ENCODE measurements at places on chromosomes 16 and 17.

GRCh38 chr17:78376161-78376560 is 2.3 kb upstream of the PGS1 start:
- no peak for DNase-seq

DNA sequence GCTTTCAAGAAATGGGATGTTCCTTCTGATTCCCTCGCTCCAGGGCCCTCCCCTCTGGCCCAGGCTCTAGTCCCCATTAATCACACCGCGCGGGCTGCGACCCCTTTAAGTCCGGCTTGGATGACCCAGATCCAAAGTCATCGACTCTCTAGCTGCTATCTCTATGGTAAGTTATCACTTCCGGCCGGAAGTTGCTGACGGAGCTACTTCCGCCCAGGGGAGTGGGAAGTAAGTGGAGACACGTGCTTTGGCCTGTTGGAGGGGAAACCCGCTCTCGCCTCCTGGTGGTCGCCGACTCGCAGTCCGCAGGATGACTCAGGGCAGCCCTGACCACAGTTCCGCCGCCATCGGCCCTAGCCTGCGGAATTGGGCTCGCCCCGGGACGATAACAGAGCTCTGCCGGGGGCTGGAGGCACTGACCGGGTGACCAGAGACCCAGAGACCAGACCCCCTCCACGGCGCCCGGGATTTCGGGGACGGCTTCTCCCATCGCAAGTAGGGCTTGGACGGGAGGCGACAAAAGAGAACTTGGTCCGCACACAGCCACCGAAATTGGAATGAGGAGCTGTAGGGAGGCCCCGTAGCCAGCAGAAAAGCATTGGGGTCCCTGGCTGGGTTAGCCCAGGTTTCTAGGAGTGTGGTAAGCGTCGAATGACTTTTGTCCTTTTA is 52.2 kb upstream of the SEC14L1 start:
- peak; percentile 83 for DNase-seq

DNA sequence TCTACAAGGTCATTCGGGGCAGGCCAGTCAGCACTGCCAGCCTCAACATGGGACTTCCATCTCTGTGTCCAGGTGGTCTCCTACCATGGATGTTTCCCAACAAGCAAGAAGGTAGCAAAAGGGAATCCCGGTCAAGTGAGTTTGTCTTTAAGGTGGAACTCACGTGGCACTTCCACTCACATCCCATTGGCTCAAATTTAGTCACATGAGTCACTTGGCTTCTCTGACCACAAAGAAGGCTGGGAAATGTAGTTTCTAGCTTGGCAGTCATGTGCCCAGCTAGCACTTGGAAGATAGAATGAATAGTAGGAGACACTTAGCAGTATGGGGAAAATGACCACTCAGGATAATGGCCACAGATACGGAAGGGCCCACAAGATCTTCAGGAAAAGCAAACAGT is 106.6 kb downstream of the AIPL1 start:
- DNase-seq, result no peak

- no peak for DNase-seq
Measured at GRCh38 chr17:19023209-19023999, 18.8 kb upstream of the FAM83G start.

GRCh38 chr17:21210411-21211076 is 3.4 kb downstream of the TMEM11 start:
- DNase-seq, result no peak

GRCh38 chr17:58643147-58643546 is 48.7 kb downstream of the TEX14 start:
- no peak for DNase-seq

DNA sequence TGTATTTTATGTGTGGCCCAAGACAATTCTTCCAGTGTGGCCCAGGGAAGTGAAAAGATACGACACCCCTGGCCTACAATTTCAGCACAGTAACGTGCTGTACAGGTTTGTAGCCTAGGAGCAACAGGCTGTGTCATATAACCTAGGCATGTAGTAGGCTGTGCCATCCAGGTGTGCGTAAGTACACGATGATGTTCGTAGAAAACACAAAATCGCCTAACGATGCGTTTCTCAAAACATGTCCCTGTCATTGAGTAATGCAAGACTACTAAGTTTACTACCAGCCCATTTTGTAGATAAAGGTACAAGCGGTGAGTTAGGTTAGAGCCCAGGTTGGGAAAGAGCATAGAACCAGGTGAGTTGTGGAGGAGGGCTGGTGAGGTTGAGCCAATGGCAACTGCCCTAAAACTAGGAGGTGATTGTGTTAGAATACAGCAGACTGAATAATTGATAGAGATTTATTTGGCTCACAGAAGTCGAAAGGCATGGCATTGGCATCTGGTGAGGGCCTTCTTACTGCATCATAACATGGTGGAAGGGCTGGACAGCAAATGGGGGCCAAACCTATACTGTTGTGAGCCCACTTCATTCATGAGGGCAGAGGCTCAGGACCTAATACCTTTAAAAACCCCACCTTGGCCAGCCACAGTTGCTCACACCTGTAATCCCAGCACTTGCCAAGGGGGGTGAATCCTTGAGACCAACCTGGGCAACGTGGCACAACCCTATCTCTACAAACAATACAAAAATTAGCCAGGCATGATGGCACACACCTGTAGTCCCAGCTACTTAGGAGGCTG is 4.2 kb downstream of the EIF1 start:
- DNase-seq, result no peak

- no peak for DNase-seq
Measured at GRCh38 chr16:24855678-24856077, 9.9 kb downstream of the SLC5A11 start.

- DNase-seq, result no peak
Measured at GRCh38 chr17:82677353-82677925, 21.1 kb downstream of the RAB40B start.

DNA sequence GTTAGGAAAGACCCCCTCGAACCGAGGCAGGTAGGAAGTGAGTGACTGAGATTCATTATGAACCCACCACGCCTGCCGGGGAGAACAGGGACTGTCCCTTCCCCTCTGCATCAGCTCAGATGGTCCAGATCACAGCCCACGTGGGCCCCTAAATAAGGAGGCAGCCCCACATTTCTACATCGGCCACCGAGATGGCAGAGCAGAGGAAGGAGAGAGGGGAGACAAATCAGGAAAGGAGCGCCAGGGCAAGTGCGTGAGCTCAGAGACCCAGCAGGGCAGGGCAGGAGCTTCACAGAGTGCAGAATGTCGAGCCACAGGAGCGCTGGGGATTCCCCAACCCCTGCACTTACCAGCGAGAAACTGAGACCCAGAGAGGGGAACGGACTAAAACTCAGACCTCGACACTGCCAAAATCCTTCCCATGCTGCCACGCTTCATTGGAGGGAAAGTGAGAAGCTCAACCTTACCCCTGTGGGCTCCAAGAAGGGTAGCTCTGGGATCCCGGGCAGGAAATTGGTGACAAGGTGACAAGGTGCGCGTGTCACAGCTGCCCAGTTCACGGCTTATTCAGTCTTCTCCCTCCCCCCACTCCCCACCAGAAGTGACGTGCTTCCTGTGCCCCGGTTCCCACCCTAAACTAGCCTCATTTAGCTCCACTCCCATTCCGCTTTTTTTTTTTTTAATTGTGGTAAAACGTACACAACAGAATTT is at the start of gene ICAM2:
Gene ICAM2, minus strand, starts transcription at position 578 of the 711 bp plus-strand sequence. CDS start 13,942 bp downstream, outside the sequence.
- peak; percentile 79 for DNase-seq

DNA sequence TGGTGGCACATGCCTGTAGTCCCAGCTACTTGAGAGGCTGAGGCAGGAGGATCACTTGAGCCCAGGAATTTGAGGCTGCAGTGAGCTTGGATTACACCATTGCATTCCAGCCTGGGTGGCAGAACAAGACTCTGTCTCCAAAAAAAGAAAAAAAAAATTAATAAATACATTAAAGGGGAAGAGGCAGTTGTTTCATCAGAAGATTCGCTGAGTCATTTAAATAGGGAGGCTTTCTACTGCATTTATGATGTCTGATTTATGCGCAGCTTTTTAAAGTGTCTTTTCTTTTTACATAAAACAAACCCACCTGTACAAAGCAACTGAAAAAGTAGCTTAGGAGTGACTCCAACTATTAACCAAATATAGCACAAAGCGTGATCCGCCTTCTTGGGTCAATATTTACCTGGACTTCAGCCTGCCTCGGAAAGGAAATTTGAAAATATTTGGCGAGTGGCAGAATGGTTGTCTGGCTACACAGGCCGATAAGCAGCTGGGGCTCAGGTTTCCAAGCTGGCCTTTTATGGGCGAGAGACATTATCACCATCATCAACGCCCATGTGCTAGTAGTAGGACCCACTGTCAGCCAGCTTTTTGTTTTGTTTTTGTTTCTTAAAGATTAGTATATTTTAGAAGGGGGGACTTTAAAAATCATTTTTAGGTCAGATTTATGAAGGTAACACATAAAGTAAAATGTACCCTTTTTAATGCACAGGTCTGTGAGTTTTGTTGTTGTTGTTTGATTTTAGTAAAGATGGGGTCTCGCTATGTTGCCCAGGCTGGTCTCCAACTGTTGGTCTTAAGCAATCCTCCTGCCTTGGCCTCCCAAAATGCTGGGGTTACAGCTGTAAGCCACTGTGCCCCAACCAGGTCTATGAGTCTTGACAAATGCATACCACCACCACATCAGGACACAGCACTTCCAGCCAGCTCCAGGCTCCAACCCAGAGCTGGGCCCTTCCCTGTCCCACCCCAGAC is 42.5 kb upstream of the RASD1 start:
- no peak for DNase-seq

DNA sequence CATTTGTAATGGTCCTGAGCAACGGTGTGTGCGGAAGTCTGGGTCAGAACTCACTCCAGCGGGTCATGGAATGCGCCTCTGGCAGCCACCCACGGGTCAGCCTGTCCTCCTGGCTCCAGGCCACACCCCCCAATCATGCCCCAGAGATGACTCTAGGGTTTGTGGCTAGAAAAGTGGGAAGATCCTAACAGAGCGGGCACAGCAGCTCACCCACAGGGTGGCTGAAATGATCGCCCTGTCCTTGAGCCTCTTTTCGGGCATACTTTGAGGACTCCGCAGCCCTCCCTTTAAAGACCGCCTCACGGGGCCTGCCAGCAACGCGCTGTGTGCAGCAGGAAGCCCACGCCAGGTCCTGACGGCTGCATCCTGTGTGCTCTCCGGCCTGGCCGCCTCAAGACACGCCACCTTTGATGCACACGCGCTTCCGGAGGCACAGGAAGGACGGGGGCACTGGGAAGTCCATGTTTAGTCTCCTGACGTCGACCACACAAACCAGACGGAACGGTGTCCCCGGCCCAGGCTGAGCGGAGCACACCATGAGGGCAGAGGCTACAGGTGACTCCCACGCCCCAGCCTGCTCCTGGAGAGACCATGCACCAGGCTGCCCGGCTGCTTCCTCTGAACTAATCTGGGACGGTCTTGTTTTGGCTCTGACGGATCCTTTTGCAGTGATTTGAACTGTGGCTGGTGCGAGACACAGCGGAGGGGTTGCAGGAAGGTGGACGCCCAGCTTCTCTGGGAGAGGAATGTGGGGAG is 92.9 kb downstream of the TBC1D16 start:
- DNase-seq, result no peak

- DNase-seq, result no peak
Measured at GRCh38 chr16:264440-264951, 11.2 kb downstream of the RGS11 start.

DNA sequence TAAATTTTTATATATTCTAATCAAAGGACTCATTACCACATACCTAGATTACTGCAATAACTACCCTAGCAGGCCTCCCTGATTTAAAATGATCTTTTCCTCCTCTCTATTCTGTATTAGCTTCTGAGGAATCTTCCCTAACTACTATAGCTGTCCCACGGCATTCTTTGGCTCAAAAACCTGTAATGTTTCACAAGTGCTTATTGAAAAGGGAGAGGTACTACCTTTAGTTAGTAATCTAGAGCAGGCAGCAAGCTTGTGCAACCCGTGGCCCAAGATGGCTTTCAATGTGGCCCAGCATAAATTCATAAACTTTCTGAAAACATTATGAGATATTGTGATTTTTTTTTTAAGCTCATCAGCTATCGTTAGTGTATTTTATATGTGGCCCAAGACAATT is 71.0 kb upstream of the CORO6 start:
- DNase-seq, result no peak

DNA sequence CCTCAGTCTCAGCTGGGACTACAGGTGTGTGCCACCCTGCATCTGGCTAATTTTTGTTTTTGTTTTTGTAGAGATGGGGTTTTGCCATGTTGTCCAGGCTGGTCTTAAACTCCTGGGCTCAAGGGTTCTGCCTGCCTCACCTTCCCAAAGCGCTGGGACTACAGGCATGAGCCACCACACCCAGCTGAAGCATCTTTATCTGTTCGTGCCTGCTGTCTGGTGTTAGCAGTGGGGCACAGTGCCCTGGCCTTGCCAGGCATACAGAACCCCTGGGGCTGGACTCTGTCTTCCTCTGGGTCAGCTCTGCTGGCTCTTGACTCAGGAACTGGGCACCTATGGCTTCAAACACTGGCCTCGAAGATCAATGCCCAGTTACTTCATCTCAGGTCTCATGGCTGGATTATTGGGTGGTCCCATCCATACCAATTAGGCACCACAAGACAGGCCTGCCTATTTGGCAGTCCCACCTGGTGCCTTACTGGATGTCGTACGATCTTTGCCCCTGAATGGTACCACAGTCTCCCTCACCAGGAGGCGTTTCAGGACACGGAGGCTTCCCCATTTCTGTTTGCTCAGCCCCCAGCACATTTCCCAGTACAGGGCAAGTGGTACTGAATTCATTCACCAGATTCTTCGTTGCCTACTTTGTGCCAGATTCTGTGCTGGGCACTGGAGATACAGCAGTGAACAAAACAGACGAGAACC is 99.3 kb downstream of the RAB11FIP4 start:
- DNase-seq, result no peak

GRCh38 chr17:55484575-55484974 is 26.7 kb downstream of the SMIM36 start:
- DNase-seq, result no peak

GRCh38 chr17:260031-260791 is 78.8 kb upstream of the DOC2B start:
- no peak for DNase-seq

DNA sequence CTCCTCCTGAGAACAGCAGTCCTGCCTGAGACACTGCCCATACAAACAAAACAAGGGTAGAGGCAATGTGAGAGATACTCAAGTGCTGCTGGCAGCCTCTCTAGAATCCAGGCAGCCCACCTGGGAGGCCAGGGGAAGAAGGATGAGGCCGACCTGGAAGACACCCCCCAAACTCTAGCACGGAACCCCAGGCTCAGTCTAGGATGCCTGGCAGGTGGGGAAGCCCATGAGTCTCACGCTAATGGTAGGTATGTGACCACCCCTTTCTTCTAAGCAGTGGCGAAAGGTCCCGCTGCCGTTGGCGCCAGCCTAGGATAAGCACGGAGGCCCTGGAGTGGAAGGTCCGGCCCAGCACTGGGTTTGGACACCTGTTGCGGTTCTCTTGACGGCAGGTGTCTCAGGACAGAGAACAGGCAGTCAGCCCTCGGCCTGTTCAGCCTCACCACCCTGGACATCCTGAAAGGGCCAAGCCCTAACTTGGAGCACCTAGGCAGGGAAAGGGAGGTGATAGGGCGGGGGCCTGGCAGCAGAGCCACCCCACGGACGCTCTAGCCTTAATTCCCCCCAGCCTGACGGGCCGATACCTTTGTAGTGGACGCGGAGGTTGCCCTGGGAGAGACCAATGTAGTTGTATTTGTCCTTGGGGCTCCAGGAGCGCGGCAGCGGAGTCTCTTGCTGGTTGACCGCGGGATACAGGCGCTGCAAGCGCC is 487 bp downstream of the RANBP10 start:
- no peak for DNase-seq

Data from stimulated activated CD4-positive, alpha-beta T cell treated with anti-CD3 and anti-CD28 coated beads, Interleukin-12 subunit alpha, Interleukin-12 subunit beta, amount 100 ng/mL, for 48 hours (primary cell).